ENCODE measurements at places on chromosomes 12 and 14.

DNA sequence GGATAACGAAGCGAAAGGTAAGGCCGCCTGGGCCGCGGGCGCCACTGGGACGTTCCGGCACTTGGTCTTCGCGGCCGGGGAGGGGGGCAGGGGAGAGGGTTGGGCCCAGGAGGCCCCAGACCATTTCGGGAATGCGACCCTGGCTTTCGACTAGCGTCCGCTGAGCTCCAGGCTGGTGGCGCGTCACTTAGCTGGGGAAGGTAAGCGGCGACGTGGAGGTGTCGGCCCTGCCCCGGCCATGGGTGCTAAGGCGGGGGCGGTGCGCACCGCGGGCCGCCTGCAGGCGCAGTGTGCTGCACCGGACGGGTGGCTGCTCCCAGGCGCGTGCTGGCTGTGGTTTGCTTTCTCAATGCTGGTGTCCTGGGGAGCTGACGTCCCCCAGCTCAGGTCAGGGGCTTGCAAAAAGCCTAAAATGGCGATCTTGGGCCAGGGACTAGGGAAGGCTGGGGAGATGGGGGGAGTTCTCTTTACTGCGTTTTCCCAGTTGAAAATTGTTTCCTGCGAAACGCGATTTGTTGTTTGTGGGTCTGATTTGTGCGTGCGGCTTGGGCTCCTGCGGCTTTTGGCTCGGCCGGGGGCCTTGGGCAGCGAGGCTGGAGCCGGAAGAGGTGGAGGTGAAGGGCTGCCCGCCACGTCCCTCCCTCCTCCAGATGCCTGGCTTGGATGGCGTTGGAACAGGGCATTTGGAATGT, 1.2 kb downstream of the HOXC10 start:
- no peak for DNase-seq

GRCh38 chr12:15987696-15988095, 76.6 kb downstream of the DERA start:
- DNase-seq, result no peak

DNA sequence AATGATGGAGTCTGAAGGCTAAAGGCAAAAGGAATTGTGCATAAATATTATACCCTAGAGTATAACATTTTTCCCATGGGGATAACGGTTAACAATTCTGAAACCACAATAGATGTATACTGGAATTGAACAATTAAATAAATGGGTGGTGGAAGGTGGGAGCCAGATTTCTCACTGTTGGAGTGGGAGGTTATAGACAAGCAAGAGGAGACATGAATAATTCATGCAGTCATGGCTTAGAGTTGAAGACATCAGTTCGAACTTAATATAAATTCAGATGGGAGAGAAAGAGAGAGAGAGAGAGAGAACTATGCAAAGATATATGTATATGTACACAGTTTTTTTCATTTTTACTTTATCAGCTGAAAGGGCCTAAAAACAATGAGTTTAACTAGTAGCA, 523.9 kb downstream of the FOXG1 start:
- DNase-seq, result no peak

- DNase-seq, result no peak
Observed at GRCh38 chr12:73221398-73221797, 949.2 kb downstream of the TRHDE start.

DNA sequence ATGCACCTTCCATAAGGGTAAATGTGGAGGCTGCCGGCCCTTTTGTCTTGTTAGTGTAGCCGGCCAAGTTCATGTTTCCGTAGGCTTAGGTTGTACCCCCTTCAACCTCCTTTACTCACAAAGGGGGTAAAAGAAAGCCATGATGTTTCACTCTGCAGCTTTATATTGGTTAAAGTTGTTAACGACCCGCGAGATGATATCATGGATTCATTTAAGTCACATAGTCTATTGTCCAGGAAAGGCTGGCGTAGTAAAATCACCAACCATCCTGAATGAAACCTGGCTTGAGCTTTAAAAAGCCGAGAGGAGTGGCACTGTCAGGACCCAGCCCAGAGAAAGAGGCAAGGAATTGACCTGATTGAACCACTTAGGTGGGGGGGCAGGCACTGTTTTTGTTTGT, 1.3 kb downstream of the UNG start:
- DNase-seq, result peak; percentile 28

DNA sequence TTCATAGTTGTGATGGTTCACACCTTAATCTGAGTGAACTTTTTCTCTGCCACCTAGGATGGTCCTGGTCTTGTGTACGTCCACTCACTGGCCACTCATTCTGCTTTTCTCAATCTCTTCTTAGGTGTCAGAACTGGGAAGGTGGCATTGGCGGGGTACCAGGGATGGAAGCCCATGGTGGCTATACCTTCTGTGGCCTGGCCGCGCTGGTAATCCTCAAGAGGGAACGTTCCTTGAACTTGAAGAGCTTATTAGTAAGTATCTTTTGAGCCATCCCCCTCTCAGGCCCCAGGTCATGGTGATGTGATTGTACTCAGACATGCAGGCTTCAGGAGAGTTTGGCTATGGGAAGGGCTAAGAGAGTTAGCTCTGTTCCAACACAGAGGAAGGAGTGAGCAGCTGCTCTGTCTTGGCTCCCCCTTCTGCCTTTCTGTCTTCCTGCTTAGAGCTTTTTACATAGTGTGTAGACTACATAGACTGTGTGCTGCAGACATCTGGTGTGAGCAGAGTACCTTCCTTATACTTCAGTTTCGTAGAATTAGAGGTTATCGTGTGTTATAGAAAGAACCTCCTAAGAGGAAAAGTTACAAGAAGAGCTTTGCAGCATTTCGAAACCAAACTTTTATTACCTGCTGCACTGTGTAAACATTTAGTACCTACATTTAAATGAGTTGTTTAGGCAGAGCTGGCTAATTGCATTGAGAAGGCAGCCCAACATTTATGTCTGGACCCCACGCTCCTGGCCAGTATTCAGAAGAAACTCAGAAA, 54.2 kb downstream of the FNTB start:
- no peak for DNase-seq

DNA sequence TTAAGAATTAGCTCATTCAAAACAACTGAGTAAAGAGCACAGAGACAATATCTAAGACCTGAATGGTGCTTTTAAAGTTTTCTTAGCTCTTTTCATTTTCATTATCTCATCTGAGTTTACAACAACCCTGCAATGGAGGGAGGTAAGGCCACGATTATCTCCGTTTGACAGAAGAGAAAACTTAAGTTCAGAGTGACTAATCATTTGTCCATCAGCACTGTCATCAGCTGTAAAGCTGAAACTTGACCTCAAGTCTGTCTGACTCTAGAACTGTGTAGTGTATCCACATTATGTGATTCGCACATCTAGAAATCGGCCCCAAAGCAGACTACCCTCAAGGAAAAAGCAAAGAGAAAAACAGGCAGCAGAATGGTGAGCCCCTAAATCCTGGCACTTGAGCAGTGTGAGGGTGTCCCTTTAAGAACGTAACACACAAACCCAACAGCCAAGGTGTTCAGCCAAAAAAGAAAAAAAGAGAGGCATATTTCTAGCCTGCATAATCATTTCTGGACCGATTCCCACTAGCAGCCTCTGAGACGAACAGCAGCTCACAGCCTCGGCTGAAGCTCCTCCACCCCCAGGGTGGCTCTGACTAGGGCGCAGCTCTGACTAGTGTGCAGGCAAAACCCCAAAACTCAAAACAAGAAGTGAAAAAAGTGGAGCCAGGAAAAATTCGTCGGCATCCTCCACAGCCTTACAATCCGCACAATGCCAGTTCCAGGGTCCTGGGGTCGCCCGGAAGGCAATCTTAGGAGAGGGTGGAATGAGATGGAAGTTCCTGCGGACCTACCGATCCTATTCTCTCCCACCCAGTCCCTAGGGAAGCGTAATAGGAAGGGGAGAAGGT, 1.6 kb downstream of the STXBP6 start:
- DNase-seq, result no peak

GRCh38 chr14:35687335-35687939, 121.7 kb downstream of the RALGAPA1 start:
- peak; percentile 47 for DNase-seq

GRCh38 chr12:7118881-7119280, 9.8 kb downstream of the RBP5 start:
- DNase-seq, result no peak

GRCh38 chr14:75286313-75286712, 7.7 kb downstream of the FOS start:
- DNase-seq, result peak; percentile 46

DNA sequence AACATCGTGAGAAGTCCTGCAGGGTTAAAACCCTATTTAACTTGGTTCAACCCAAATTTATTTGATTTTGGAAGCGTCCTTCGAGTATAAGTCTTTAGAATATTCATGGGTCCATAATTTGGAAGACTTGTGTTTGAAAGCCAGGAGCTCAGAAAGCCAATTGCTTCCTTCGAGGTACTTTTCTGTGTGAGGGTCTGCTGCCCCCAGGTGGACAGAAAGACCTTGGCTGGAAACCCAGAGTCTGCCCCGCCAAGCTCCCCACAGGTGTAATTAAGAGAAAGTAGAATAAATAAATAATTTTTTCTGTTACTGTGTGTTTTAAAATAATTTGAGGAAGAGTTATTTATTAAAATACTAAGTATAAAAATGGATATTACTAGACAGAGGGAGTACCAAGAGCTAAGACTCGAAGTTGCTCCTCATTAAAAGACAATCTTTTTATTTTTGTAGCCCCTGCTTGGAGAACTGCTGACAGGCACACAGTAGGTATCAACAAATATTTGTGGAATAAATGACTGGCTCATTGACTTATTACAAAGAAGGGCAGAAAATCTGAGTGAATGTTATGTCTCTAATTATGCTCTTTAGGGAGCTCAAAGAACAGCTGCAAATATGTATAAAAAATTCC, 105.8 kb downstream of the PAH start:
- DNase-seq, result peak; percentile 56

- peak; percentile 49 for DNase-seq
Observed at GRCh38 chr14:35351897-35352273, 52.7 kb downstream of the NFKBIA start.

DNA sequence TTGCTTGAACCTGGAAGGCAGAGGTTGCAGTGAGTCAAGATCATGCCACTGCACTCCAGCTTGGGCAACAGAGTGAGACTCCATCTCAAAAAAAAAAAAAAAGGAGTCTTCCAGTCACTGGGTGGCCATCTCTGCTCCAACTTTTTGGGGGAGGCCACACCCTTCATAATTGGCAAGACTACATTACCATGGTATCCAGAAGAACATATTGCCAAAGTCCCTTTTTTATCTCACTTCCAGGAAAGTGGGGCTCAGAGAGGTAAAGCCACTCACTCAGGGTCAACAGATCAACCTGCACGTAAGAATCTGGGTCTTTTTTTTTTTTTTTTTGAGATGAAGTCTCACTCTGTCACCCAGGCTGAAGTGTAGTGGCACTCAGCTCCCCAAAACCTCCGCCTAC, 5.0 kb upstream of the CD63 start:
- DNase-seq, result no peak

DNA sequence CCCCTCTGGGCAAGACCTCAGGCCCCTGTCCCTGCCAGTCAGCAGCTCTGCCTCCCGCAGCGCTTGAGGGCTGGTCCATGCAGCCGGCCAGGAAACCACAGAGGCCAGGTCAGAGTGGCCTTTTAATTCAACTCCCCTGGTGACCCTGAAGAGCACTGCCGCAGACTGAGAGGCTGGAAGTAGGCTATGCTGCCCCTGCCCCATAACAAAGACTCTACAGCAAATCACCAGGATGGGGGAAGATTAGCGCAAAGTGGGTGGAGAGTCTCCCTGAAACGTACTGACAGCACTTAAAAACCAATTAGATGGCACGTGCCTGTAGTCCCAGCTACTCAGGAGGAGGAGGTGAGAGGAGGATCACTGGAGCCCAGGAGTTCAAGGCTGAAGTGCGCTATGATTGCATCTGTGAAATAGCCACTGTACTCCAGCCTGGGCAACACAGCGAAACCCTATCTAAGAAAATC, 70.5 kb downstream of the ITPK1 start:
- DNase-seq, result peak; percentile 87

DNA sequence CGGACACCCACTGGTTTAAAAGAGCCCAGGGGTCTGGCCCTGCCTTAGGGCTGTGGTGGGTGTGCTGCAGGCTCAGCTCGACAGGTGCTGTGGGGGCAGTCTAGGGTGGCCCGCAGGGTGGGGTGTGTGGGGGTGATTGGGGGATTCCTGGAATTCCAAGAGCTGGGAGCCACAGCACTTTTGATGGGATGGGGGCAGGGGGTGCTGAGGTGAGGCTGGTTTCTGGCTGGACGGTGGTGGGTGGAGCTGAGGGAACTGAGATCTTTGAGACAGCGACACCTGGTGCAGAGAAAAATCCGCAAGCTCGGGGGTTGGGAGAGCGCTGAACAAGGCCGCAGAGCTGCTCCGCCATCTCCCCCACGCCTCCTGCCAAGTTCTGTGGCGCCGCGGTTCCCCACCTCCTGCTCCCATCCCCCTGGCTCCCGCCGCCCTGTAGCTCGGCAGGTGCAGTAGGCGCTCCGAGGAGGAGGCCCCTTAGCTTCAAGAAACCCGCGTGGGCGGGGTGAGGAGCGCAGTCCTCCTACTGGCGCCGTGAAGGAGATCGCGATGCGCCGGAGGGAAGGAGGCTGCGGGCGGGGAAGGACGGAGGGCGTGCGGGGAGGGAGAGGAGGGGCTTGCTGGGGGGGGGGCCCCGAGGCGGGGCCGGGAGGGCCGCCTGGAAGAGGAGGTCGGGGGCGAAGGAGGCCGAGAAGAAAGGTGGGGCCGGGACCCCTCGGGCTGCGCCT, 1.3 kb upstream of the TEDC1 start:
- DNase-seq, result peak; percentile 95

GRCh38 chr14:53884601-53885000, 72.0 kb downstream of the BMP4 start:
- no peak for DNase-seq

DNA sequence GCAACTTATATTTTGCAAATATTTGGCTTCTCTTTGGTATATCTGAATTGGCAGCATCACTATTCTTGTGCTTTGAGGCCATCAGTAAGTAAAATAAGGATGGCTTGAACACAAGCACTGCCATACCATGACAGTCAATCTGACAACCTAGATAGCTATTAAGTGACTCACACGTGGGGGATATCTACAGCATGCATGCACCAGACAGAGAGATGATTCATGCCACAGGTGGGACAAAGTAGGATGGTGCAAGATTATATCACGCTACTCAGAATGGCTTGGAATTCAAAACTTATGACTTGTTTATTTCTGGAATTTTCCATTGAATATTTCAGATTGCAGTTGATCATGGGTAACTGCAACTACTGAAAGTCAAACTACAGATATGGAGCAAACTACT, 675.6 kb upstream of the MDGA2 start:
- DNase-seq, result peak; percentile 70

DNA sequence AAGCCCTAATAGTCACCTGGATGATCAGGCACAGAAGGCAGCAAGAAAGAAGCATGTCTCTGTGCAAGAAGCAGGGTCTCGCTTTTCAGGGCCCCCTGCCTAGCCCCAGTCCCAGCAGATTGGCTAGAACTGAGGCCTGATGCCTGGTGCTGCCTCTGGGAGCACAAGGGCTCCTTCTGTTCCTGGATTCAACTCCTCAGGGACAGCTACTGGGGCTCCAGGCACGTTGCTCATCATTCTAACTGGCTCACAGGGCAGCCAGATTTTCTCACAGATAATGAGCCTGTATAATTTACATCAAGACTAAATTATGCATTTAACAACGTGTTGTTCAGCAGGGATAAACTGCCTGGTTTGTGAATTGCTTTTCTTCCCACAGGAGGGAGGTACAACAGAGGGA, 106.5 kb upstream of the PLXNC1 start:
- DNase-seq, result peak; percentile 29

GRCh38 chr12:2691345-2692071, 103.3 kb upstream of the FKBP4 start:
- peak; percentile 51 for DNase-seq

Measured in mesendoderm (in vitro differentiated cells).